Renal cortex interstitium (tissue), 15 donors: ENCODE measurements at places on chromosomes 13 and 19. TPM values are rescaled to one million over a fixed set of nuclear protein-coding genes. Genes with fewer than 3 reads are reported as not detected.

DNA sequence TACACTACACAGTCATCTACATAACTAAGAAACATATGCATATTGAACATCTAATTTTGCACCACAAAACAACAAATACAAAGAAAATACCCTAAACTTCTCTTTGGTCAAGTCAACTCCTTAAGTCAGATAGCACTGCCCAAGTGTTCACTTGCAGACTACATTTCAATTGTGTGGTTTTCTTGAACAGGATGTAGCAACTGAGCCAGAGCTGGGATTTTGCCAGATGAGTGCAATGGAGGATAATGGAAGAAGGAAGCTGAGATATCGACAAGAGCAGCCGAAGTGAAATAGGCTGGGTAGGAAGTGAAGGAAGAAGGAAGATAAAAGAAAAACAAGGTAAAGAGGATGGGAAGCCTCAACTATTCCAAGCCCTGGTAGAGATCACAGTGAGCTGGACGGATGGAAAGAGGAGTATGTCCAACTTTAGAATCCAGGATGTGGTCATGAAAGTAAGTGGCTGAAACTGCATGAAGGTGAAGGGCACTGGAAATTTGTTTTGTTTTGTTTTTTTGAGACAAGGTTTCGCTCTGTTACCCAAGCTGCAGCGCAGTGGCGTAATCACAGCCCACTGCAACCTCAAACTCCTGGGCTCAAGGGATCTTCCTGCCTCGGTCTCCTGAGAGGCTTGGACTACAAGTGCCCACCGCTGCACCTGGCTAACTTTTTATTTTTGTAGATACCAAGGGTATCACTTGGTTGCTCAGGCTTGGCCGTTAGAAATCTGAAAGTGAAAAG, 15.0 kb downstream of the NUFIP1 start:
- DNase-seq: no peak

MATK gene
- 0.90 TPM for polyA plus RNA-seq

GPR12 gene
- not detected for polyA plus RNA-seq

GRCh38 chr13:23620211-23620610, 50.0 kb downstream of the TNFRSF19 start:
- DNase-seq: no peak

COX6B2 gene
- polyA plus RNA-seq: 1.9 TPM

DNA sequence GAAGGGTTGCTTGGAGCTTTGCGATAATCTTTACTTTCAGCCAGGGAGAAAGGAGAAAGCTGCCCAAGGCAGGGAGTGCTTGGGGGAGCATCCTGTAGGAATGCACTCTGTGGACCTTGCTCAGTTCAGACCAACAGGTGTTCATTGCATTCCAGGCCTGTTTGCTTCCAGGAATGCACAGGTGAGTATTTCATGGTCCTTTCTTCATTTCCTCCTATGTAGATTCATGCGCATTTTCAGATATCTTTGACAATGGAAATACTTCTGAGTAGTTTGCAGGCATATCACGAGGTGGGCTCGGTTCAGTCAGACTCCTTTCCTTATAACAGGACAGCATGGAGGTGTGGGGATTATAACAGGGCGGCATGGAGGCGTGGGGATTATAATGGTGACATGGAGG, 254.8 kb downstream of the FGF9 start:
- DNase-seq: no peak

GRCh38 chr13:97257228-97257755, 35.2 kb downstream of the MBNL2 start:
- no peak for DNase-seq

GRCh38 chr19:4295972-4296771, 6.0 kb downstream of the TMIGD2 start:
- DNase-seq: no peak

RUBCNL gene
- 2.0 TPM for polyA plus RNA-seq

DNA sequence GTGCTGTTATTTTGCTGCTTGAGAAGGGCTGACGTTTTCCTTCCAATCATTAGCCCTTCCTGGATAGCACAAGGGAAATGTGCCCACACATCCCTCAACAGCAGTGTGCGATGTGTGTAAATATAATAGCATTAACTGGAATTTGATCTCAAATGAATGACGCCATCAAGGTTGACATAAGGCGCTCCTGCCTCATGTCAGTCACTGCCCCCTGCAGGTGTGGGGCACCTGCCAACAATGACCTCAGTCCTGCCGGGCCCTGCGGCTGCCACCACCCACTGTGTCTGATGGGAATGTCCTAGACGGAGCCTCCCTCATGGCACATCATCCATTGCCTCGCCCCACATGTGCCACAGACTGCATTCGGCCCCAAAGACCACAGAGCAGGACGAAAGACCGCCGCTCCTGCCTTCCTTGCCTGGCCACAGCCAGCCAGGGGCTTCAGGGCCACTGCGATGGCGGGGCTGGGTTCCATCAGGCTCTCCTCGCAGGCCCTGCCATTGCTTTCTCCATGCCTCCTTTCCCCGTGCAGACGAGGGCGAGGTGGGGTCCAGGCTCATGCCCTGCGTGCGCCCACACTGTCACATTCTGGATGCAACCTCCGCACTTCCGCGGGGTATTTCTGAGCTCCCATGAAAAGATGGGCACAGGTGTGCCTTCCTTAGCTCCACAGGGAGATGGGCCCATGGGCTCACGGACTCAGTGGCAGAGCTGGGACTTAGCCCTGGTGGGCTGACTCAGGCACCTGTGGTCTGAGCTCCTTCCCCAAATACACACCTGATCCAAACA, 146.7 kb downstream of the SOX1 start:
- DNase-seq: no peak

GRCh38 chr19:41351339-41352245, 2.1 kb downstream of the TGFB1 start:
- DNase-seq: no peak

GRCh38 chr13:59823486-59823885, 340.2 kb downstream of the DIAPH3 start:
- DNase-seq: no peak

GRCh38 chr13:109900741-109901140, 114.4 kb upstream of the IRS2 start:
- no peak for DNase-seq

- DNase-seq: no peak
Observed at GRCh38 chr19:11578258-11579142, 1.1 kb upstream of the ACP5 start.

- DNase-seq: no peak
Observed at GRCh38 chr13:69287050-69287698, 820.5 kb upstream of the ATXN8OS start.
